Coronary artery (tissue), 2 donors: ENCODE measurements at places on chromosomes 1 and 21.

- DNase-seq: no peak
Observed at GRCh38 chr1:39802496-39803260, 14.0 kb upstream of the BMP8B start.

DNA sequence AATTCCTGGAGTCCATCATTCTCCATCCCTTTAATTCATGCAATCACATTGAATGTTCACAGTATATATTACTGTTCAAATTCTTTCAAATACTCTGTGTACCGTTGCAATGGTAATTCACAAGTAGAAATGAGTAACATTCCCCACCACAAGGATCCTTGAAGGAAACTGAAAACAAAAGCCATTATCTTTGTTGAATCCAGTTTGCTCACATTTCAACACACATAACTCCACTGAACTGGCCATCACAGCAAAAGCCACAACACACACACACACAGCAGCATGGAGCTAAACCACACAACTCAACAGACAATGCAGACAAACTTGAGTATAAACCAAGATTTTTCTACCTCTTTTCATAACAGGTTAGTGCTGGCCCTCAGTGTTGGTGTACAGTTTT, 188.3 kb upstream of the GREM2 start:
- DNase-seq: no peak

DNA sequence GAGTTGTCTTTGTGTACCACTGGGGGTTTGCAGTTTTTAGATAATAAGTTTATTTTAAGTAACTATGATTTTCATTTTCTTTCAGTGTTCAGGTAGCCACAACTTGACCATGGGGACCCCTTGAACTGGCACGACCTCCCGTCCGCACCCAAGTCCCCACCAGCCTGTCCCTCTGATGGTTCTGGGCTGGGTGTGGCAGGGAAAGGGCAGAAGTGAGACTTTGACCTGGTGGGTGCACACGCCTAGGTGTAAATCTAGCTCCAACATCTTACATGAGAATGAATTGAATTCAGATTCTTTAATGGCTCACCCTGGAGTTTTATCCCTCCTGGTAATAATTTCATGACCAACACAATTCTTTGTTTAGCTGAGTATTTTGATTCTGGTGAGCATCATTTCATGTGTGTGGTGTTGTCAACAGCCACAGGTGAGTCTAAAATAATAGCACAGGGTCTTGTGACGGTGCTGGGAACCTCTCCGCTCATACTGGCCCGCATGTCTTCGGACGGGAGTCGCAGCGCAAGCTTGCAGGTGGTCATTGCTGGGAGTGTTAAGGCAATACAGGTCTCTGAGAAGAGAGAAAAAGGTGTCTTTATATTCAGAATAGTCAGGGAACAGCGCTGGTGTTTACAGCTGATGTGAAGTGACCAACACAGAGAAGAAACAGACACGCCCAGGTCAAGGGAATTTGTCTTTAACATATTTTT, 50.8 kb upstream of the POFUT2 start:
- DNase-seq: no peak

DNA sequence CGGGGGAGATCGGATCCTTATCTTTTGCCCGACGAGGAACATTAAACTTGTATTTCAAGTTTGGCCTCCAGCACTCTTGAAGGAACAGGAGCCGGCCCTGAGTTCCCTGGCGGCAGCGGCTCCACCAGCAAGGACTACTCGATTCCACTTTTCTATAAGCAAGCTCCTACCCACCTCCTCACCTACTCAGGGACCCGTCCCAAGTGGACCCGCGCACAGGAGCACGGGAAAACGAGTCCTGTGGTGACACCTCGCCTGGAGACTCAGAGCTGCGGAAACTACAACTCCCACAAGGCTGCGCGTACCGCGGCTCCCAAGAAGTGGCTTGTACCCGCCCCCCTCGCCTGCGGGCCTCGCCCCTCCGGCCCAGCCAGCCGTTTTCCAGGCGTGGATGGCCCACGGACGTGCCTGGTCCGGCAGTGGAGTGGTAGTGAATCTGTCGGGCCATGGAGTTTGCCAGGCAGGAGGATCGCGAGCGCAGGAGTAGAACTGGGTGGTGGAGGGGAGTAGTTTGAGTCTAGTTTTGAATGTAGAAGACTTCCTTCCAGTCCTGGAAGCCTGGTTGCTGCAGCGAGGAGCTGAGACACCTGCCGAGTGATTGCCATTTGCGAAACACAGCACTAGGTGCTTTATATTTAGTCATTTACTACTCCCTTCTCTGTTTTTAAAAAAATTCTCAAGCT, at the start of gene ACP6:
TSS of gene ACP6 (minus strand) at position 206 of the 683 bp plus-strand sequence. CDS start 476 bp downstream, outside the sequence.
- peak; percentile 95 for DNase-seq

DNA sequence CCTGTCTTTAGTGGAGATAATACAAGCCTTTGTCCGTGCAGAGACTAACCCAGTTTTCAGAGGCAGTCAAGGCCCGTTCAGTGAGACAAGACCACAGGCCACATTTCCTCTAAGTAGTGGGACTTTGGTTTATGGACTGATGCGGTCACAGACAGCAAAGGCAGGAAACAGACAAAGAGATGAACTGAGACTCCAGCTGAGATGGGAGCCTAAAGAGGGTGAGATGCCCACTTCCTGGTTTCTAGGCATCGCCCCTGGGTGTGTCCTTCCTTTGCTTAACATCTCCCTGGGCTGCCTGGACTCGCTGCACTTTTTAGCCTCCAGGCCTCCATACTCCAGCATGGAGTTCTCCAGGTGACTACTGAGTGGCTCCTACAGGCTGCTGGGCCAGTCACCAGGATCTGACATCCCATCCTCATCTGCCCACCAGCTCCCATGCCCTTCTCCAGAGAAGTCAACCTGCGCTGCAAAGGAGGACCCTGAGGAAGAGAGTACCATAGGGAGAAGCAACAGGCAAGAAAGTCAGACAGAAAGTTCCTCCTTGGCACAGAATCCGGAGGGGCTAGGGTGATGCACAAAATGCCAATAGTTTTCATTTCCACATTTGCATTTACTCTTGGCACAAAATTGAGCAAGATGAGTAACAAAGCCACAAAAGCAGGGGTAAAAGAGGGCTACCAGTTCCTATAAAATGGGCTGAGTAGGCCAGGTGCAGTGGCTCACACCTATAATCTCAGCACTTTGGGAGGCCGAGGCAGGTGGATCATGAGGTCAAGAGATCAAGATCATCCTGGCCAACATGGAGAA, 15.1 kb downstream of the THEMIS2 start:
- no peak for DNase-seq

GRCh38 chr1:103230061-103230460, 121.7 kb upstream of the COL11A1 start:
- DNase-seq: no peak

DNA sequence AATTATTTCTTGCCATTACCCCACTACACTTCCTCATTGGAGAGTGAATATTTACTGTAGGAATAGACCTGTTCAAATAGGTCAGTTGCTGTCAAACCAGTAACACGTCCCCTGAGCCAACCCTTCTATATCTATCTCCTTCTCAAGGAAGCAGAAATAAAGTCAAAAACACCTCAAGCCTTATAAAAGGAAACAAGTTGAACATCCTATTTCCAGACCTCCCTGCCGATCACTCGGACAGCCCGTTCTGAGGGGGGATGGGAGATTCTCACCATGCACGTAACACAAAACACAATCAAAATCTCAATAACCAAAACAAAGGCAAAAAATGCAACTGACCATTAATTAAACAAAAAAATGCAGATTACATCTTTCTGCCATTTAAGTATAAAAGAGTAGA, 121.5 kb upstream of the KRTAP19-8 start:
- DNase-seq: no peak

DNA sequence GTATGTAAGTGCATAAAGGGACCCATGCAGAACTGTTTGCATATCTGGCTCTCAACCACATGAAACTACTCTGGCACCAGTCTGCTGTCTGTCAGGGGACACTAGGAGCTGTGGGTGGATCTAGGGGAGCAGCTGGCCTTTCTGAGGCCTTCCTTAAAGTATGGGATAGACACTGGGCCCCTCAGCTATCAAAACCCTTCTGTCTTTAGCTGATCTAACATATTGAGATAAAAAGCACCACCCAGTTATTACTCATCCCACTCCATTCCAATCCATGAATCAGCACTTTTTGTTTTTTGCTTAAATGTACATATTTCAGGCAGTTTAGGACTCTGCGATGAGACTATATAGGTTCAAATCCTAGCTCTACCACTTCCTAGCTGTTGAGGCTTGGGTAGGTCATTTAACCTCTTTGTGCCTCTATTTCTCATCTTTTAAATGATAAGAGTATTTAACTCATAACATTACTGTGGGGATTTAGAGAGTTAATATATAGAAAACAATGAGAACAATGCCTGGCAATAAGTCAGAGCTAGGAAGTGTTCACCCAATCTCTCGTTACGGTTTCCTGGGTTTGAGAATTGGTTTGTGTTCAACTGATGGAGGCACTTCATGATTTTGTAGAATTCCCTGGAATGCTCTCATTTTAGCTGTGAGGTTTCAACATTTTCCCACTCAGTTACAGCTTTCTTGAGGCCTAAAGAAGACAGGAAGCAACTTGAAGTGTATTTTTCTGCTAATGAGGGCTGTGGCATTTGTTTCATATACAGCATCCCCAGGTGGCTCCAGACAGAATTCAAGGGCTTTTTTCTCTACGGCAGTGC, 68.9 kb downstream of the LRIG2 start:
- no peak for DNase-seq

GRCh38 chr1:111739925-111740765, 950 bp upstream of the INKA2 start:
- peak; percentile 85 for DNase-seq

GRCh38 chr1:48236716-48237470, 14.4 kb downstream of the SLC5A9 start:
- DNase-seq: no peak

DNA sequence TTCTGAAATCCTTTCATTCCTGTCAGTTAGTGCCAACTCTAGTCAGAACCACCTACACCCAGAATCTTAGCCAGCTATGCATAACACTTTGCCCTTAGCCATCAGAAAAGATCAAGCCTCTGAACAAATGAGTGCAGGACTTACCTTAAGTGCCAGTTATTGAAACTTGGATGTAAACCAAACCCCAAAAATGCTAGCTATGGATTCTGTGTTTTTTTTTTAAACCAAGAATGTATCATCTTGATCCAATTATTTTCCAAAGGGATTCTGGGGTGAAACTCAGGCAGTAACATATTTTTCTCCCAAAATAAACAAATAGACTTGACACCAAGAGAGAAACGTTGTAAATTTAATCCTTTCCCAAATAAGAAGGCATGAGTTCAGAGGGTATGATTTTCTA, 538.6 kb upstream of the ADAMTS5 start:
- DNase-seq: no peak

DNA sequence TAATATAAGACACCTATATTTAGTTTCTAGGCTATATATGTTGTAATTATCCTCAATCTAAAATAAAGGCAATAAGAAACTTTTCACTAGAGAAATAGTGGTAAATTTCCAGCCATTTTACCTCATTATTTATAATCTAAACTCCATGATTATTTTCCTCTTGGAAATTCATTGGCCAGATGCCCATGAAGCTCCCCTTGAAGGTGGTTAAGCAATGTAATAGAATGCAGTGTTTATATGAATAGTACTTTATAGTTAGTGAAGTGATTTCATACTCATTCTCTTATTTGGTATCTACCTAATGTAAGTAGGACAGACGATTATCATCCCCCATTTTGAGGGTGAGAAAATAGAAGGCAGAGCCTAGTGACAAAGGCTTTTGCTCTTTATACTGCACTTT, 26.5 kb downstream of the NFYC start:
- no peak for DNase-seq

DNA sequence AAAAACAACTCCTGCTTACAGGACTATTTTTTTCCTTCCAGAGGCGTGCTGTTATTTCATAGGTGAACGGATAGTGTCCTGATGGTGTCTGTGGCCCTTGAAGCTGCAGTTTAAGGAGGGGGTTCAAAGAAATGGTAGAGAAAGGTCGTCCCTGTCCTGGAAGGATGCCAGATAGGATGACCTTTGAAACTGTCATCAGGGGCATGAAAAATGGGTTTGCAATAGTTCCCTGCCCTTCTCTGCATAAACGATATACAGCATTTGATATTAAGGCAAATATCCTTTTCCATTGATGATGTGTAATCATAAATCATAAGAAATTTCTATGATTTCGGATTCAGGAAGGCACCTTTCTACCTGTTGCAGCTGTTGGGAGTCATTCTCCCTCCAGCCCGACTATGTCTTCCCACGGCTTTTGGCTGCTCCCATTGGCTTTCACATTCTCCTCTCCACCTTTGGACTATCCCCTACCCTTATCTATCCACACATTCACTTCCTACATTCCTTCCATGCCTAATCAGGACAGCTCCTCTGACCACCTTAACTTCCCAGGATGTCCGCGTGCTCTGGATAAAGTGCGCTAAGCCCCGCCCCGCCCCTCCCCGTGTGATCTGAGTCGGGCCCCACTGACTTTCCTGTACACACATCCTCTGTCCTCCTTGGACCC, 209.8 kb downstream of the DISC1 start:
- DNase-seq: no peak

DNA sequence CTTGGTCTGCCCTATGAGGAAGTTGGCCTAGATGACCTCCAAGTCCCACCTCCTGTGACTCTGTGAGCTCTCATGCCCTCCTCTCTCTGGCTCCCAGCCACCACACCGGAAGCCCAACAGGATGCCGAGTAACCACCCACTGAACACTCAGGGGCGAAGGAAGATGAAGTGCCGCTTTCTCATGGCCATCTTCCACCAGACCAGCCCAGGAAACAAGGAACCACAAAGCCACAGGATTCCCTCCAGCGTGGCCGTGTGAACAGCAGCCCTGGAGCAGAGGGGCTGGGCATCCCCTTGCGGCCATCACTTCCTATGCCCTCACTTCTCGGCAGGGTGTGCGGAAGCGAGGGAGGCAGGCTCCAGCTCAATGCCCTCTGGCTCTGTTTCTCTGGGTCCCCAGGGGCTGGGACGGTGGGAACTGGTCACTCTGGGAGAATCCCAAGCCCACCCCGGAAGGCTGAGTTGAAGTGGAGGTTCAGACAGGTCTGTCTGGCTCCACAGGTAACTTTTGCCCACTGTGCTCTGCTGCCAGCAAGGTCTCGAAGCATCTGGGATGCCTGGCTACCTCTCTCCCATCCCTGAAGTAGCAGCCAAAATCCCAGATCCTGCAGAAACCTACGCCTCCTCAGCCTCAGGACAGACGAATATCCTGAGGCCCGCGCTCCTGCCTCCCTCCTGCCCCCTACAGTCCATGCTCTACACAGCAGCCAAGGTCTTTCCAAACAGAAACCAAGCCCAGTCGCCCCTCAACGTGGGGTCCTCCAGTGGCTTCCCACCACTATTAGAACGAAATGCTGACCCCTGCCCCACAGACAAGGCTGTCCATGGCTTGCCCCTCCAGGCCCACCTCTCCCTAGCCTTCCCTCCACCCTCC, 44.2 kb upstream of the ECE1 start:
- peak; percentile 86 for DNase-seq
